GM13977 (cell line): ENCODE measurements at places on chromosomes 4 and X.

DNA sequence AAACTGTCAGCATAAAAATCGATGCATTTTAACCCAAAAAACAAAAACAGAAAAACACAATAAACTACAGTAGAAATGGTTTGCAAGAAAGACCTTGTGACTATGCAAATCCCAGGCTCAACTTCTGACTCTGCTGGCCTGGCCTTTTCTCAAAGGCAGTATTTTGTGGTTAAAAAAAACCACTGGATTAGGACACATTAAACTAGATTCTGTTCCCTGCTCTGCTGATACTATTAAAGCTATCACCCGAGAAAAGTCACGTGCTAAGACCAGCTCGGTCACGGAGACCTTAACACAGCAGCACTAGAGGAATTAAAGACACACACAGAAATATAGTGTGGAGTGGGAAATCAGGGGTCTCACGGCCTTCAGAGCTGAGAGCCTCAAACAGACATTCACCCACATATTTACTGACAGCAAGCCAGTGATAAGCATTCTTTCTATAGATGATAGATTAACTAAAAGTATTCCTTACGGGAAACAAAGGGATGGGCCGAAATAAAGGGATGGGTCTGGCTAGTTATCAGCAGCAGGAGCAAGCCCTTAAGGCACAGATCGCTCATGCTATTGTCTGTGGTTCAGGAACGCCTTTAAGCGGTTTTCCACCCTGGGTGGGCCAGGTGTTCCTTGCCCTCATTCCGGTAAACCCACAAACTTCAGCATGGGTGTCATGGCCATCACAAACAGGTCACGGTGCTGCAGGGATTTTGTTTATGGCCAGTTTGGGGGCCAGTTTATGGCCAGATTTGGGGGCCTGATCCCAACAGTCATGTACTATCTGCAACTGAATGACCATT lies 16.1 kb downstream of the CBR4 start:
- no peak for DNase-seq

GRCh38 chr4:152591876-152592275 lies 56.0 kb upstream of the FBXW7 start:
- no peak for DNase-seq

GRCh38 chr4:119525005-119525749 lies 103.4 kb downstream of the PDE5A start:
- no peak for DNase-seq

- no peak for DNase-seq
Measured at GRCh38 chrX:13345037-13345436, 25.2 kb upstream of the ATXN3L start.

DNA sequence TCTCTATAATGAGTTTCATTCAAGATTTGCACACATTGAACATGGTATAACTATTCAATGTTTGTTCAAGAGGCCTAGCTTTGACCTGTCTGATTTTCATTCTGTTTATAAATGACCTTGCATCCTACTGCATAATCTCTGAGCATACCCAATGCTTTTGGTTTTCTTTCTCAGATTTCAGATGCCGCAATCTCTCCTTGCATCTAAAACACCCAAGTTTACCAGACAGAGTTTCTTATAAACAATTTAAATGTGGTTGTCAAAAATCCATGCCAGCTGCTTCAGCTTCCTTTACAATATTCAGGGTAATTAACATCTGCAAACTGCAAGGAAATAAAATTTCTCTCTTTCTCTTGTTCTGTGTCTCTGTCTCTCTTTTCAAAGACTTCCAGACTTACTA lies 123.0 kb upstream of the PCDH18 start:
- no peak for DNase-seq

- no peak for DNase-seq
Measured at GRCh38 chrX:25083661-25084060, 67.9 kb upstream of the ARX start.

GRCh38 chr4:89708903-89709421 lies 128.0 kb downstream of the SNCA start:
- no peak for DNase-seq

DNA sequence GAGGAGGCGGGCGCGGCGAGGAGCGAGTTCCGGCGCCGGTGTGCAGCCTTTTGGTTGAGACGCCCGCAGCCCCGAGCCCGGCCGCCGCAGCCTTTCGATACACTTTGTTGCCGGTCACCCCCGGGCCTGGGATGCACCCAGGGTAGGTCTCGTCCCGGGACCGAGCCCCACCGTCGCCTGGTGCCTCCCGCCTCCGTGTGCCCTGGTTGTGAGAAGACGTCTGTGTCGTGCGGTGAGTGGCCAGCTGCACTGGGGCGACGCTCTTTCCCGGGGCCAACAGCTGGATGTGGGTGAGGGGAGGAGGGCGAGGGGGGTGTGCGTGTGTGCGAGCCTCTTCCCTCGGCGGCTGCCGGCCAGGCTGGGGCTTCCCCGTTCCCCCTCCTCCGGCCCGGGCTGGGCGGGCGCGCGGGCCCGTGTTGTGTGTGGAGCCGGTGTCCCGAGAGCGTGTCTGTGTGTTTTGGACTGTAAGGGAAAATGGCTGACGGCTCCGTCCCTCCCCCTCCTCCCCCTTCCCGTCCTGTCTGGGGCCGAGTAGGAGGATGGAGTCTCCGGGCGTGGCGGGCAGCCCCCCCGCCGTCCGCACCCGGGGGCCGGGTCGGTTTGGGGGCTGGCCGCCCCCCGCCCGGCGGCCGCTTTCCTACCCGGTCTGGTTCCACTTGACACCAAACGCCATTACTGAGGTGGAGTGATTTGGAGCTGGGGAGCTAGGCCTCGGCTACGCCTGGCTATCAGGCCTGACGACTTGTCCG lies 807 bp downstream of the USP9X start:
- peak; percentile 67 for DNase-seq

DNA sequence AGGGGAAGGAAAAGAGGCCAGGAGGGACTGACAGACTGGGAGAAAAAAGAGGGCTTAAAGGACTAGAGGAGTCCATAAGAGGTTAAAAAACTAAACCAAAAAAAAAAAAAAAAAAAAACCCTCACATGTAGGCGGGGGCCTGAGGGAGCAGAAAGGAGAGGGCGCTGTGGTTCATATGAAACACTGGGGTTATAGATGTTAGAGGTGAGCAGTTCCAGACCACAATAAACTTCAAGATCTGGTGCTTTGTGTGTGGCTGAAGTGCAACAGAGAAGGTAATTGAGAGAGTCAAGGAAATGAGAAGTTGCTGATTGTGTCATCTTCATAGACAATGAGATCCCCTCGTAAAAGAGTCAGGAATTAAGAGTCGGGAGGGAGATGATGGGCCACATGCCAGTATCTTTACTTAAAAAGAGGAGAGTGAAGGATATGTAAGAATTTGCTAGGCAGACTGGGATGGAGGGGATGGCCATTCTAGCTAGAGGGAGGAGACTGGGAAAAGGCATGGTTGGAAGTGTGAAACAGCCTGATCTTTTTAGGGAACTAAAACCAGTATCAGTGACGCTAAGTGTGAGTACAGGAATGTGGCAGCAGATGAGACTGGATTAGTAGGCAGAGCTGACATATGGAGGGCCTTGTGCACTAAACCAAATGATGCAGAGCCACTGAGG lies 18.4 kb upstream of the OGT start:
- peak; percentile 50 for DNase-seq

- DNase-seq: no peak
Measured at GRCh38 chr4:169745291-169745690, 12.5 kb downstream of the HPF1 start.

DNA sequence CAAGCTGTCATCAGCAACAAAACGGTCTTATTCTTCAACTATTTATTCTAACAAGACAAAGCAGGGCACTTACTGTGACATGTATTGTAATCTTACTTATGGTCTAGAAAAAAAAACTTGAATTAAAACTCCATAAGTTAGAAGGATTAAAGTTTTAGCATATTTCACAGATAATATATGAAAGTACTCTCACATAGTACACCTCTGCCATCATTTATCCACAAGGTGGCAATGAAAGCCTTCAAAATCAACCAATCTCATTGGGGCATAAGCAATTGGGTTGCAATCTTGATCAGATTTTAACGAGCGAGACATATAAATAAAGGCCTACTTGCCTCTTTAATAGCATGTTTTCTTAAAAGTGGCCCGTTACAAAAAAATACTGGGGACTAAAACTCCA lies 1382.9 kb downstream of the FAM133A start:
- DNase-seq: no peak

- DNase-seq: no peak
Measured at GRCh38 chr4:152247271-152247975, 288.5 kb downstream of the FBXW7 start.

DNA sequence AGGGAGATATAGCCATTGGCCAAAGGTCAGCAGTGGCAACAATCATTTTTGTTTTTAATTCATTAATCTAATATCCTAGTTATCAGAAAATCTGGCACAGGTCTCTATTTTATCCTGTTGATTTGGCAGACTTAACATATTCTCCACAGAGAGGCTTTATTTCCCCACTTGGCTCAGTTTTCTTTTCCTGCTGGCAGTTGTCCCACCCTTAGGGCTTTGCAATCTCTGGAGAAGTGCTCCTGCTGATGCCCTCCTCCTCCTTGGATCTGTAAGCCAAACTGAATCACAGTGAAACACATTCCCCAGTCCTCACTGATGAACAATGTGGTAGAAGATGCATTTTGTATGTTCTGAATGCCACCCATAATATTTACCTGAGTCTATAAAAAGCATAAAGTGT lies 889.7 kb downstream of the PDHA2 start:
- DNase-seq: no peak

DNA sequence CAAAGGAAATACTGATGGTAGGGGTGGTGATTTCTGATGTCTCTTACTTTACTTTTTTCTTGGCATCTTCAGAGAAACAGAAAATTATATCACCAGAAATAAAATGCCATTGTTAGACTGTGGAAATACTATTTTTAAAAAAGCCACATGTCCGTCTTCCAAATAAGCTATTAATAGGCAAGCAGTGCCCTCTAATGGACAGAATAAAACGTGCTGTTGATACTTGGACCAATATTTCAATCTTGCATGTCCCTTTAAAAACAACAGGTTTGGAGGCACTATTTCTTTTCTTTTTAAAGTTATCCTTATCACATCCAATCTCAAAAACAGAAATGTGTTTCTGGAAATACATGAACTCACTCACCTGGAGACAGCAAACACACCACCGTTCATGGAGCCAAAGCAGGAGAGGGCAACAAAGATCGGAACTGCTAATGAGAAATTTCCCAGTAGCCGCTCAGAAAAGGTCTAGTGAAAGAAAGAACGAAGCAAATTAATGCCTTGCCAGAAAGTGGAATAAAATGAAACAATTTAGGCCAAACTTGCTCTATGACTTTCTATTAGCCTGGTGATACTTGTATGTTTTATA lies 59.2 kb downstream of the SLC7A11 start:
- peak; percentile 3 for DNase-seq

DNA sequence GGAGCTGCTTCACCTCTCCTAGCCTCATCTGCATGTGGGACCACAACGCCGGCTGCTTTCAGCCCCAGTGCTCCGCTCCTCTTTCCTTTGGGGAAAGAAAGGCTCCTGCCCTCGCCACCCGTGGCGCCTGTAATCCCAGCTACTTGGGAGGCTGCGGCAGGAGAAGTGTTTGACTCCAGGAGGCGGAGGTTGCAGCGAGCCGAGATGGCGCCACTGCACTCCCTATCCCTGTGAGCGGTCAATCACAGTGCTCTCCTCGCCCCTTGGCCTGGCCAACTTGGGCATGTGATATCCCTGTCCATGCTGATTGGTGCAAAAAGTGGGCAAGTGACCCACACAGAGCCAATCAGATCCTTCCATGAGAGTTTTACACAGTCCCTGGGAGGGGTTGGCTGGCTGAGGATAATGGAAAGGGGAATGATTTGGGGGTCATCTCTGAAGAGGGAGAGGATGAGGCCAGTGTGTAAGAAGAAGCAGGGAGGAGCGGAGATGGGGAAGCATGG lies 56.2 kb downstream of the WFS1 start:
- DNase-seq: no peak

GRCh38 chr4:152848508-152848907 lies 68.8 kb downstream of the ARFIP1 start:
- DNase-seq: peak; percentile 1

GRCh38 chr4:140316799-140317198 lies 56.6 kb upstream of the SCOC start:
- DNase-seq: no peak
